Endothelial cell of umbilical vein (primary cell): ENCODE measurements at places on chromosomes 11 and 22. TPM values are rescaled to one million over a fixed set of nuclear protein-coding genes. Genes with fewer than 3 reads are reported as not detected.

DNA sequence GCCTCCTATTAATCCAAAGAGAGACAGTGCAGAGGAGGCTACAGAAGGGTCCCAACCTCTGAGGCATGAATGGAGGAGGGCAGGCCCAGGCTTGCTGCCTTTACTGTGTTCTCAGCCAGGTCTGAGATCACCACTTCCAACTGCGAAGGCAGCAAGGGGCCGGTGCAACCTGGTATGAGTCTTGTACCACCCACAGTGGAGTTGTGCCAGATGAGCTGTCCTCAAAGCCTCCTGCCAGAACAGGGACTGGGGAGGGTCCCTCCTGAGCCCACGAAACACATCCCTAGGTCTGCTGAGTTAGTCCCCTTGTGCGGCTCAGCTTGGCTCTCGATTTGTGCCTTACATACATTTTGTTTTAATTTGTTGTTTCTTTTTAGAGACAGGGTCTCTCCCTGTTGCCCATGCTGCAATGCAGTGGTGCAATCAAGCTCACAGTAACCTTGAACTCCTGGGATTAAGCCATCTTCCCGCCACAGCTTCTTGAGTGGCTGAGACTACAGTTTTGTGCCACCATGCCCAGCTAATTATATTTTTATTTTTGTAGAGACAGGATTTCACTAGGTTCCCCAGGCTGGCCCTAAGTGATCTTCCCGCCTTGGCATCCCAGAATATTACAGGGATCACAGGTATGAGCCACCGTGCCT is 9.3 kb downstream of the MIF start:
- no peaks in the 10 kb centered on the region for H3K36me3 ChIP-seq
- H3K27me3 ChIP-seq, result peaks cover 3% of the 10 kb centered on the region
- no peak overlapping the region for H3K4me3 ChIP-seq
- H3K4me1 ChIP-seq, result no peaks in the 10 kb centered on the region
- no peak overlapping the region for H3K27ac ChIP-seq

DNA sequence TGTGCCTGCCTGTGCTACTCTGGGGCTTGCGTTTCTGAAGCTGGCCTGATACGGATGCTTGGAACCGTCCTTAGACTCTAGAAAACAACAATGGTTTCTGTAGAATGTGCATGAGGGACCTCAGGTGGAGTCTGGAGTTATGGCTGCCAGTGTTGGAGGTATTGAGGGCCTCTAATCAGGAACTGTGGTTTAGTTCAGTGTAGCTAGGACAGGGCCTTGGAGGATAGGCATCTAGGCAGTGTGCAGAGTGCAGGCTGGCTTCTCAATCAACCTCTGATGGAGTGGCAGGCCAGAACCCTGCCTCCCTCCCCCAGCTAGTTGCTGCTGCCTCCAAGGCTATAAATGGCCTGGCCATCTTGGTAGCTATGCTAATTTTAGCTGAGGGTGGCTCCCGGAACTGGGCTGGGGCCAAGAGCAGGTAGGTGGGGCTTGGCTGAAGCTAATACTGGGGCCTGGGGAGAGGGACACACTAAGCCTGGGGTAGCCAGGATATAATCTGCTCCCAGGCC is 4.0 kb downstream of the STIM1 start:
- no peak for DNase-seq
- peaks cover 21% of the 10 kb centered on the region for H3K4me1 ChIP-seq
- H3K4me3 ChIP-seq, result no peak overlapping the region
- H3K27ac ChIP-seq, result no peak overlapping the region

- DNase-seq, result peak; percentile 88
- peak overlapping the region; percentile 92 for H3K27ac ChIP-seq
- H3K4me3 ChIP-seq, result no peak overlapping the region
- H3K36me3 ChIP-seq, result no peaks in the 10 kb centered on the region
- peaks cover 53% of the 10 kb centered on the region for H3K4me1 ChIP-seq
Measured at GRCh38 chr11:131749101-131749500, 378.7 kb downstream of the NTM start.

GRCh38 chr11:112874980-112875379 is 86.2 kb upstream of the NCAM1 start:
- H3K36me3 ChIP-seq, result no peaks in the 10 kb centered on the region
- no peaks in the 10 kb centered on the region for H3K27me3 ChIP-seq
- no peaks in the 10 kb centered on the region for H3K4me1 ChIP-seq
- H3K4me3 ChIP-seq, result no peak overlapping the region

- no peaks in the 10 kb centered on the region for H3K4me1 ChIP-seq
- no peaks in the 10 kb centered on the region for H3K27me3 ChIP-seq
- DNase-seq, result no peak
- H3K4me3 ChIP-seq, result no peak overlapping the region
Measured at GRCh38 chr22:47071807-47072641, 309.6 kb downstream of the TBC1D22A start.

- H3K27ac ChIP-seq, result no peak overlapping the region
- no peaks in the 10 kb centered on the region for H3K36me3 ChIP-seq
- peak; percentile 6 for DNase-seq
Measured at GRCh38 chr11:10646005-10646404, 47.5 kb downstream of the IRAG1 start.

DNA sequence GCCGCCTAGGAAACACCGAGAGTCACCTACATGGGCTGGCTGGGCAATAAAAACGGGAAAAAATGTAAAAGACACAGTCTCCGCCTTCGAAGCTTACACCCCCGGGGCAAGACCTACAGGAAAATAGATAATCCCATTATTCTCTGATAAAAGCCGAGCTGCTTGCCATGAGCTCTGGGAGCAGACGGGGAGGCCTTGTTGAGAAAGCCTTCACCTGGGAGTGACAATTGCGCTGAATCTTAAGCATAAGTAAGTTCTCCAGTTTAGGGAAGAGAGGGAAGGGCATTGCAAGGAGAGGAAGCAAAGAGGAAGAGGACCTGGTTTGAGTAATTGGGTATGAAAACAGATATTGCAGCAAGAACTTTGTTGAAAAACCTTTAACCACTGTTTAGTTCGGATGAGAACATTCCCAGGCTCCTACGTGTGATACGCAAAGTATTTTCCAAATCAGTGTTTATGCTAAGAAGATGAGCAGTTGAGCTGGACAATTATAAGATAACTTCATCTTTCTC is 813 bp upstream of the BTBD10 start:
- peak overlapping the region; percentile 70 for H3K4me3 ChIP-seq
- H3K27ac ChIP-seq, result peak overlapping the region; percentile 60
- peaks cover 3% of the 10 kb centered on the region for H3K27me3 ChIP-seq
- no peaks in the 10 kb centered on the region for H3K36me3 ChIP-seq
- no peak for DNase-seq
- peaks cover 26% of the 10 kb centered on the region for H3K4me1 ChIP-seq

GRCh38 chr22:21626073-21626734 is 3.6 kb downstream of the YDJC start:
- H3K4me3 ChIP-seq, result no peak overlapping the region
- no peaks in the 10 kb centered on the region for H3K4me1 ChIP-seq
- H3K36me3 ChIP-seq, result no peaks in the 10 kb centered on the region
- no peak overlapping the region for H3K27ac ChIP-seq
- DNase-seq, result no peak

DNA sequence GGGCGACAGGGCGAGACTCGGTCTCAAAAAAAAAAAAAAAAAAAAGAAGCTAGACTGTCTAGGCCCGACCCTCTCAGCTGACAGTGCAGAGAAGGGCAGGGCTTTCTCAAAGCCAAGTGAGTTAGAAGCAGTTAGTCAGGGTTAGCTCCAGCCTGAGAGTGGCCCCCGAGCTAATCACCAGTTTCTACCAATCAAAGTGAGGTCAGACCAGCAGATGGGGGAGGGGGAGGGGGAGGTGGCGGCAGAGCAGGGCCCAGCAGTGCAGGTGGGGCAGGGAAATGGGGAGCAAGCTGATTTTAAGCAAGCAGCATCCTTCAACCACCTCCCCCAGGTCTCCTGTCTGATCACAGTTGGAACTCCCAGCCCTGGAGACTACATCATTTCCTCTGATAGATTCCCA is 55.3 kb upstream of the PRR5 start:
- no peak for DNase-seq
- no peaks in the 10 kb centered on the region for H3K27me3 ChIP-seq
- H3K27ac ChIP-seq, result no peak overlapping the region

DNA sequence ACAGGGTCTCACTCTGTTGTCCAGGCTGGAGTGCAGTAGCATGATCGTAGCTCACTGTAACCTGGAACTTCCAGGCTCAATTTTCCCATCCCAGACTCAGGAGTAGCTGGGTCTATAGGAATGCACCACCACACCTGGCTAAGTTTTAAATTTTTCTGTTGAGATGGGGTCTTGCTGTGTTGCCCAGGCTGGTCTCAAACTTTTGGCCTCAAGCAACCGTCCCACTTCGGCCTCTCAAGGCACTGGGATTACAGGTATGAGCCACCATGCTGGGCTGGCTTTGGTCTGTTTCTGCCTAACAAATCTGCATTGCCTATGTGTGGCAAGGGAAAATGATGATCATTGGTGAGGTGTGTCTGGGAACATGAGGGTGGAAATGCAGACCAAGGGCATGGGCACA is 59.3 kb upstream of the CLMP start:
- no peak overlapping the region for H3K4me3 ChIP-seq
- DNase-seq, result no peak
- H3K27ac ChIP-seq, result no peak overlapping the region
- H3K27me3 ChIP-seq, result peaks cover 3% of the 10 kb centered on the region

DNA sequence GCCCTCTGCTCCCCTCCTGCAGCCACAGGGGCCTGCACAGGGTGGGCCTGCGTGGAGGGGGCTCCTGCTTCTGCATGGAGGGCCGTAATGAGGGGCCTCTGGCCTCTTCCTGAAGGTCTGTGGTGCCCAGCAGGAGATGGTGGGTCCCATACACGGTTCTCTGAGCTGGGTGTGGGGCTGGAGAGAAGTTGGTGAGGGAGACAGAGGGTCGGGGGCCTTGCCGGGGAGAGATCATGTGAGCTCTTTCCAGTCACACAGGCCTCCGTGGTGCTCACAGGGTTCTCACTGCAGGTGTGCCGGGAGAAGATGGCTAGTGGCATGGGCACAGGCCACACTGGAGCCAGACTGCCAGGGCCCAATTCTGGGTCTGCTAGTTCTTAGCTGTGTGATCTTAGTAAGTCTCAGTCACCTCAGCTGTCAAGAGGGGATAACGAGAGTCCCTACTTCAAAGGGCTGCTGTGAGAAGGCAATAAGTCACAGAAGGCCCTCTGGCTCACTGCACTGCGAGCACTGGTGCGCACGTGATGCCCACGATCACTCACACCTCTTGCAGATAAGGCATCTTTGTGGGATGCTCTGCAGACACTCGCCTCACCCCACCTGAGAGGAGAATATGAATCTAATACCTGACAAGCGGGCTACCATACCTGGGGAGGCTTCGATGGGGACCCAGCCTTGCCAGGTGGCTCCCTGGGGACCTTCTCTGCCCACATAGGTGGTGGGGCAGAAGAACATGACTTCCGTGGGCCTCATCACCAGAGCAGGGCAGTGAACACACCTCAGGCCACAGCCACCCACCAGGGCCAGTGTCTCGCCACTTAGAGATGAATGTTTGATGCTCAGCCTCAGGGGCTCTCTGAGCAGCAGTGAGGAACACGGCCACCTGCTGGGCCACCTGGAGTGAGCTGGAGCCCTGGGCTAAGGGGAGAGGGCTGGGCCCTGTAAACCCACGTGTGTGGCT is 14.5 kb downstream of the KCNC1 start:
- H3K27me3 ChIP-seq, result no peaks in the 10 kb centered on the region
- no peaks in the 10 kb centered on the region for H3K4me1 ChIP-seq
- H3K36me3 ChIP-seq, result no peaks in the 10 kb centered on the region
- H3K27ac ChIP-seq, result no peak overlapping the region
- no peak for DNase-seq

DNA sequence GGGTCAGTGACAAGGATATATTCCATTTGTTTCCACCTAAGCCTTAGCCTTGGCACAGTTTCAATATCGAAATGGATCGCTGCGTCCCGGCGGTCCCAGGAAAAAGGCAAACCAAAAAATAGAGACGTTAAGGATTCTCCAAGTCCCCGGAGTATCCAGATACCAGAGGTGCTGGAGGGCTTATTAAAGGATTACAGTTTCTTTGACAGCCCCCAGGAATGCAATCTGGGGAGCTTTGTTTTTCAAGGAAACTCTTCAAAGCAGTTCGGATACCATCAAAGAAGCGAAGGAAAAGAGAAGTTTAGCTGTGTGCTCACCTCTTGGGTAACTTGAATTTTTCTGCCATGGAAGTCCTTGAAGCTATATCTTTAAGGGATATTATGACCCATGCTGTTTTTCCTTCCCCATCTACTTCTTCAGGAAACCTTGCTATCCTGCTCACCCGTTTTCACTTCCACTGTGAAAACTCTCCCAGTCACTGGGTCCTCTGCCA is 600 bp upstream of the GPR83 start:
- peaks cover 22% of the 10 kb centered on the region for H3K27me3 ChIP-seq
- no peak overlapping the region for H3K4me3 ChIP-seq
- no peak for DNase-seq

DNA sequence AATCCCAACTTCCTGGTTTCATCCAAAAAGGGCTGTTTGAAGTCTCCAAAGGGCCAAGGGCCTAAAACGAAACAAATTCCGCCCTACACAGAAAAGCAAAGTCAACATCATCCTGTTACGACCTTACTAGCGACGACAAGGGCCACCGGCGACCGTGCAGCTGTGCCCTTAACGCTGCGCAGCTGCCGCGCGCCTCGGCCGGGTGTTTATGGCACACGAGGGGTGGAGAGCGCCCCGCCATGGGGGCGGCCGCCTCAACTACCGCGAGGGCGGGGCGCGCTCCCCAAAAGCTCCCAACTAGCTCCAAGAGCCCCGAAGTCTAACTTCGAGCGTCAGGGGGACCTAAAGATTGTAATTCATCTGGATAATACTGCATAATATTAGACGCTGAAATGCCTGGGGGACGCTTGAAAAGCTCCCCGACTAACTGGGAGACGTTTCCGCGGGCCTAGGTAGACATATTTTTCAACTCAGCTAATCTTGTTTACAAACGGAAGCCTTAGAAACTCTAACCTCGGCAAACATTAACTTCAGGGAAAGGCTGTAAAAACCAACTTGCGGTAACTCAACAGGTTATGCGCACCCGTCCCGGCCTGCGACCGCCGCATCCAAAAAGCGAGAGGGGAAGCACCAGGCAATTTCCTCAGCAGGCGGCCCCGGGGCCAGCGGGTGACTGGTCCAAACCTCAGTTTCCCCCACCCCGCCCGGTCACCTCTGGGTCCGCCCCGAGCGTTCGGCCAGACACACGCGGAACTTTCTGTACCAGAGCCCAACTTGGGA is 694 bp downstream of the TMEM123 start:
- peak overlapping the region; percentile 83 for H3K27ac ChIP-seq
- no peaks in the 10 kb centered on the region for H3K27me3 ChIP-seq
- peak overlapping the region; percentile 91 for H3K4me3 ChIP-seq

DNA sequence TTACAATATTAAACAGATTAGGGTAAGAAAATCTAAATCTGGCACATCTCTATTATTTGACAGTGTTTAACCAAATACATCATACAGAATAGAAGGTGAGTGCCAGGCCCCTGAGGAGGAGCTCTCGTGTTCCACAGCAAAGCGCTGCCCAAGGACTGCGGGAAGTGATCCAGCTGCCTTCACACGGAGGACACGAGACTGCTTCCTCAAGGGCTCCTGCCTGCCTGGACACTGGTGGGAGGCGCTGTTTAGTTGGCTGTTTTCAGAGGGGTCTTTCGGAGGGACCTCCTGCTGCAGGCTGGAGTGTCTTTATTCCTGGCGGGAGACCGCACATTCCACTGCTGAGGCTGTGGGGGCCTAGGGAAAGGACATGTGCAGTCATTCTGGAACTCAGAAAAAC is 71.1 kb downstream of the NCAPD3 start:
- H3K4me3 ChIP-seq, result no peak overlapping the region
- H3K27ac ChIP-seq, result no peak overlapping the region
- DNase-seq, result no peak
- no peaks in the 10 kb centered on the region for H3K4me1 ChIP-seq
- H3K36me3 ChIP-seq, result peaks cover 33% of the 10 kb centered on the region

E2F8 gene
- total RNA-seq, result 16.5 and 19.1 TPM in 2 replicates

RASSF10 gene
- total RNA-seq, result not detected in 2 replicates

DDIAS gene
- 8.5 and 9.2 TPM in 2 replicates for total RNA-seq

POLR3H gene
- 39.4 and 42.3 TPM in 2 replicates for total RNA-seq

IL18 gene
- total RNA-seq, result 1.5 and 1.6 TPM in 2 replicates

HSPB2 gene
- total RNA-seq, result not detected in 2 replicates

ADORA2A gene
- total RNA-seq, result 17.1 and 20.0 TPM in 2 replicates
